ENCODE measurements at places on chromosomes 1 and 21. TPM values are rescaled to one million over a fixed set of nuclear protein-coding genes. Genes with fewer than 3 reads are reported as not detected.
A peak's percentile ranks its signal among the peaks of the same experiment; 100 is the strongest.

DNA sequence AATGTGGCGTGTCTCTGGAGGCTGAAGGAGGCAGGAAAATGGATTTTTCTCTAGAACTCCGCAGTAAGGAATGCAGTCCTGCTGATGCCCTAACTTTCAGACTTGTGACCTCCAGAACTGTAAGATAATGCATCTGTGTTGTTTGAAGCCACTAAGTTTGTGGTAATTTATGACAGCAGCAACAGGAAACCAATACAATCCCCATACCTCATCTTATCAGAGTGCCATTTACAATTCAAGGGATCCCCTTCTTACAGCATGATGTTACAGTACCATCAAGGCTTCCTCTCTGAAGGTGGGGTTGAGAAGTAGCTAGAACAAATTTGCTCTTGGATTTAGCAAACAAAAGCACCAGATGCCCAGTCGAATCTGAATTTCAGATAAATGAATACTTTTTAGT is 21.6 kb downstream of the ABCA4 start:
- DNase-seq = no peak

Gene HSD11B1
- not detected for polyA plus RNA-seq

Gene ZNF683
- polyA plus RNA-seq = not detected

DNA sequence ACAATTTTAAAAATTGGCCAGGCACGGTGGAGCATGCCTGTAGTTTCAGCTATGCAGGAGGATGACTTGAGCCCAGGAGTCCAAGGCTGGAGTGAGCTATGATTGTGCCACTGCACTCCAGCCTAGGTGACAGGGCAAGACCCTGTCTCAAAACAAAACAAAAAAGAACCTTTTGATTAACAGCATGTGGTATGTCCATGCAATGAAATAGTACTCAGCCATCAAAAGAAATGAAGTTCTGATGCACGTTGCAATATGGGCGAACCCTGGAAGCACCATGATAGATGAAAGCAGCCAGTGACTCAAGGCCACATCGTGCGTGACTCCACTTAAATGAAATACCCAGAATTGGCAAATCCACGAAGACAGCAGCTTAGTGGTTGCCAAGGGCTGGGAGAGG is 47.5 kb downstream of the FBXO2 start:
- DNase-seq = no peak

DNA sequence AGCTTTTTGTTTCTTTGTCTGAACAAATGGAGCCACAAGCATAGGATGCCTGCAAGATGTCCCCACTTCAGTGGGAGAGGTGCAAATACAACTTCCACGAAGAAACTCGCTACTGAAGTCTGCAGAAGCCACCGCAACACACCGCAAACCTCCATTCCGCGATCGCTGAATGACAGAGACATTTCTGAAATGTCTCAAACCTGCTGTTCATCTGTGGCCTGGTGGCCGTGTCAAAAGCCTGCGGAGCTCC is 1.0 kb downstream of the TP53BP2 start:
- peak; percentile 41 for DNase-seq

GRCh38 chr1:8846263-8846662 is 28.8 kb upstream of the RERE start:
- DNase-seq = no peak

Gene TIE1
- 0.37 TPM for polyA plus RNA-seq

Gene LDLRAD1
- not detected for polyA plus RNA-seq

DNA sequence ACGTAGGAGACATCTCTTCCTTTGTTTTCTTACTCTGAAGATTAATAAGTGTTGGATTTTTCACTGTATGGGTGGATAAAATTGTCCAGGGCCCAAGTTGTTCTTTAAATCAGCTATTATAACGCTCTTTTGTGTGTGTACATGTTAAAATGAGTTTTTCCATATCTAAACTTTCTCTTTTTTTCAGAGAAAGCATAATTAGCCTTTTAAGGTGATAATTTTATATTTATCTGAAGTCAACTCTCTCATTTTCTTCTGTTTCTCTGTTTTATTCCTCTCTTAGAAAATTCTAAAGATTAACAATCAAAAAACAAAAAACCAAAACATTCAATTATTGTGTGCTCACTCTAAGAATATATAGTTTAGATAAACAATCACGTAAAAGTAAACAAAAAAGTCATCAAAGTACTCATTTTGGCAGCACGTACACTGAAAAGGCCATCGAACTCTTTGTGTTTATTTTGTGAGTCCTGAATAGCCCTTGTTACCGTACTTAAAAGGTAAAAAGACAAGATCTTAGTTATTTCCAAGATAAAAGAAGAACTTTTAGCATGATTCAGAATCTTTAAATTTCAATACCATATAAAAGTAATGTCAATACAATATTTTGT is 7.2 kb upstream of the CDC73 start:
- DNase-seq = no peak

GRCh38 chr1:14666962-14667650 is 68.6 kb downstream of the KAZN start:
- no peak for DNase-seq

Gene PLA2G2E
- not detected for polyA plus RNA-seq

GRCh38 chr1:54596756-54597155 is 26.6 kb downstream of the FAM151A start:
- no peak for DNase-seq

GRCh38 chr1:113881661-113882060 is 5.7 kb downstream of the BCL2L15 start:
- no peak for DNase-seq

Gene ADCY10
- not detected for polyA plus RNA-seq

GRCh38 chr1:82704966-82705365 is 904.2 kb downstream of the ADGRL2 start:
- DNase-seq = no peak

Gene ARL8A
- polyA plus RNA-seq = 32.7 TPM

GRCh38 chr21:33496345-33496744 is 4.8 kb upstream of the DNAJC28 start:
- DNase-seq = peak; percentile 46

Gene NIBAN1
- 5.5 TPM for polyA plus RNA-seq

- DNase-seq = peak; percentile 78
Observed at GRCh38 chr1:18643154-18644012, 12.7 kb downstream of the PAX7 start.

DNA sequence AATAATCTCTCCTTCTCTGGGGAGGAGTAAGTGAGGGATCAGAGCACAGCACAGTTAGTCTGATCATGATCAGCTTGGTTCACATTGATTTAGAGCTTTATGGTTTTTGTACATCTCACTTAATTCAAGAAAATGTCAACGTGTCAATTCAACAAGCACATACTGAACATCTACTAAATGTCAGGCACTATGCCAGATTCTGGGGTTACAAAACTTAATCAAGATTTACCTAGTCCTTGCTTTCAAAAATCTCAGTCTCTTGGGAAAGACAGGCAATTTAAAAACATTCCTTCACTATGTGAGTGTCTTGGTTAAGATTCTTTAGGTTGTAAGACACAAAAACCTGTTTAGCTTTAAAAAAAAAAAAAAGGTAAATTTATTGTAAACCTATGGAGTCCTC is 181.4 kb downstream of the AK5 start:
- DNase-seq = no peak

DNA sequence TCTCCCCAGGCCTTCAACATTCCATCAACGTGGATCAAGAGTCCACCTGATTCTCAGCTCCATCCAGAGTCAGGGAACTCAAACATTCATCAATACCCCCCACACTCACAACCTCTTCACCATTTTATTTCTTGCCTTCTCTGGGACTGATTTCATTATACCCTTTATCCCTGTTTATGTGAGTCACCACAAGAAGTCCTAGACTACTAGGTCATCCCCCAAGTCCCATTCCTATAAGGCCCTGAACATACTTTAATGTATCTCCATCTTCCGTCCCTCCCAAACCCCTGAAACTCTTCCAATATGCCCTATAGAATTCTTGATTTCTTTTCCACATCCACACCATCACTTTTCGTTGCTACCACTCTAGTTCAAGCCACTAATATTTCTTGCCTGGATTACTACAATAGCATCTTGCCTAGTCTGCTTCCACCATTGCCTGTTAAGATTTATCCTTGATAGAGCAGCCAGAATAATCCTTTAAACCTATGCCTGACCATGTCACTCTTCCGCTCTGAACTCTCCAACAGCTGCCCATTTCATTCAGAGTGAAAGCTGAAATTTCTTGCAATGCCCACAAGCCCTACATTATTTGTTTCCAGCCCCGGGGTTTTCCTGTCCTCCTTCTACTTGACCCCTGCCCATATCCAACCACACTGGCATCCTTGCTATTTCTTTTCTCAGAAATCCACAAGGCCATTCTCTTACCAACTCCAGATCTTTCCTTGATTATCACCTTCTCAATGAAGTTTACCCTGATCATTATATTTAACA is 9.4 kb upstream of the SAMD13 start:
- DNase-seq = no peak

DNA sequence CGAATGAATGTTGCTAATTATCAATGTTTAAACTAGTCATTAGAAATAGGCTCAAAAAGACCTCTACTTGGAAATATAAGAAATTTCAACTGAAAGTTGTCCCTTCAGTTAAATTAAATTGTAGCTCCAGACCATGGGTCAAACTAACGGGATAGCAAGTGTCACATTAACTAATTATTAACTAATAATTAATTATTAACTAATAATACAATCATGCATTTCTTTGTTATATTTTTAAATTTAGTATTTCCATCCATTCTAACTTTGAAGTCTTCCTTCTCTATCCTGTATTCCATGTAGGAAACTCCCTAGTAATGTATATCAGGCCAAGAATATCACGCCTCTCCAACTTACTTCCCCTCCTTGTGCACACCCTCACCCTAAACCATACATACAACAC is 43.4 kb upstream of the HOOK1 start:
- DNase-seq = no peak

Gene SPAG17
- 1.9 TPM for polyA plus RNA-seq

DNA sequence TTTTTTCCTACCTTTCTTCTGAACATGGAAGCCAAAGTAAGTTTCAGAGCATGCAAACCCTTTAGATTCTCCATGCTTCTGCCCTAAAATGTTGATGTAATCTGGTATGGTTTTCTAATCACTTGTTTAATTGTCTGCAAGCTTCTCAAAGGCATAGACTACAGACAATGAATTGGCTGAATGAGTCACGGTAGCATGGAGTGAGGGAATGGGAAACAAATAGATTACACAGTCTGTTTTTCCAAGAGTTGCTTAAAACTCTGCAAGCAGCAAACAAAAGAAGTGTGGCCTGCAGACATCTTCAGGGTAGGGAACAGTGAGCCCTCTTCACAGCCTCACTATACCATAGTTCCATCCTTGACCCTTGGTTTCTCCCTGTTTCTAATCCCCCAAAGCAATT is 326.0 kb downstream of the BARHL2 start:
- DNase-seq = no peak

Measured in GM23338 (cell line).